ENCODE measurements at places on chromosomes 6 and 20.

DNA sequence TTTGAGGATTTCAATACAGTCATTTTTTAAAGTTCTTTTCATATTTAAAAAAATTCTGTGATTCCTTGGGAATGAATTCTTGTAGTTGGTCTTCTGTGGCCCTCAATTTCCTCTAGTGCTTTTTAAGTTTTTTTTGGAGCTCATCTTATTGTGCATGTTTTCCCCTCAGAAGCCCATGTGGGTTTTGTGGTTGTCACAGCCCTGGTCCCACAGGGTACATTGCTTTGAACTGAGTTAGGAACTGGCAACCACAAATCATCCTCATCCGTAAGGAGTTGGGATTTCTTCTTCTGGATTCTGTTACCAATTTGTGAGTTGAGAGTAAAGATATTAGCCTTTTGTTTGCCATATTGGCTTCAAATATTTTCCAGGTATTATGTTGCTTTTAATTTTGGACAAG, 89.9 kb downstream of the AKAP7 start:
- no peak for DNase-seq

DNA sequence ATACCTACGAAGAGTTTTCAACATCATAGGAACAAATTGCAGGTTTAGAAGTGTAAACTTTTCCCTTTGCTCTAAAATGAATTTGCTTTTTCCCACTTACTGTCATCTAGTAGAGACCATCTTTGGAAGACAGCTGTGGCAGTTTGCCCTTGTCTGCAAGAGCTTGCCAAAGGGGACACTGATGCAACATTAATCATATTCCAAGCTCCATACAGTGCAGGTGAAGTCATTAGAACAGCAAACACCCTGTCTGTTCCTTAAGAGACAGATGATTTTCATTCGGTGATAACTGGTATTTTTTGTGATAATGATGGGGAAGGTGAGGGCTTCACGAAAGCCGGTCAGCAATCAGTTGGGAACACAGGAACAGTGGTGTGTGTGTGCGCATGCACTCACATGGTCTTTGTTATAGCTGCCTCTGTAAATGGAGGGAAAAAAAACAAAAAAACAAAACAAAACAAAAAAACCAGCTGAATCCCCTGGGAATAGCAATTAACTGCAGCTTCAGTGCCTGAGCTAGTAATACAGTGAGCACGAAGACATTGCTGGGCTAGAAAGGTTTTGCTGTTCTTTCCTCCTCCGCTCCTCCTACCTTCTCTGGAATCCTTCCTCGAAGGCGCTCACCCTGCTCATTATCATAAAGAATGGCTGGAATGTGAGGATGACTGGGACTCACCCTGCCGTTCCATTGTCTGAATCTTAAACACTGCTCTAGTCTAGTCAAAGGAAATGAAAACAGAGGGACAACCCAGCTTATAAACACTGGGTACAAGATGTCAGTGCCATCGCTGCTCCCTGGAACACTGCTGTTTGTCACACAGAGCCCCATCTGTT, 35.2 kb upstream of the KIF13A start:
- no peak for DNase-seq

- DNase-seq: no peak
Observed at GRCh38 chr6:26224940-26225847, 138.0 kb downstream of the HFE start.

DNA sequence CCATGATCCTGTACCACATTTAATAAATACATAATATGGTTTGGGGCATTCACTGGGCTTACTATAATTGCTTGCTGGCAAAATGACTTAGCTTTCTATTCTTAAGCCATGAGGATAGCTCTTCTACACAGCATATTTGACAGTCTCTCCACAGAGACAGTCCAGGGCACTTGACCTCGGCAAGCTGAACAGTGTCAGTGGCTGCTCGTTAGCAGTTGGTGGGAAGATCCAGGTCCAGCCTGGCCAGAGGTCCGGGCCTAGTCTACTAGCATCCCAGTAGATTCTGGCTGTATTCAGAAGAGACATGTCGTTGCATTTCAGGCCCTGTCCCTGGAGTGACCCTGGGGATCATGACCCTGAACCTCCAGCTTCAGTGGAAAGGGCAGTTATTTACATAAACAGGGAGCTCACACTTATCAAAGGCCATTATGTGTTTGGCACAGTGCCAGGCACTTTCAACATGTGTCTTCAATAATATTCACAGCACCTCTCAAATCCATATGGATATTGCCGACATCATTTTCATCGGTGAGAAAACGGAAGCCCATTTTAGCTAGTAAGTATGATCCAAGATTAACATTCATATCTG, 139.0 kb downstream of the IMPG1 start:
- no peak for DNase-seq

DNA sequence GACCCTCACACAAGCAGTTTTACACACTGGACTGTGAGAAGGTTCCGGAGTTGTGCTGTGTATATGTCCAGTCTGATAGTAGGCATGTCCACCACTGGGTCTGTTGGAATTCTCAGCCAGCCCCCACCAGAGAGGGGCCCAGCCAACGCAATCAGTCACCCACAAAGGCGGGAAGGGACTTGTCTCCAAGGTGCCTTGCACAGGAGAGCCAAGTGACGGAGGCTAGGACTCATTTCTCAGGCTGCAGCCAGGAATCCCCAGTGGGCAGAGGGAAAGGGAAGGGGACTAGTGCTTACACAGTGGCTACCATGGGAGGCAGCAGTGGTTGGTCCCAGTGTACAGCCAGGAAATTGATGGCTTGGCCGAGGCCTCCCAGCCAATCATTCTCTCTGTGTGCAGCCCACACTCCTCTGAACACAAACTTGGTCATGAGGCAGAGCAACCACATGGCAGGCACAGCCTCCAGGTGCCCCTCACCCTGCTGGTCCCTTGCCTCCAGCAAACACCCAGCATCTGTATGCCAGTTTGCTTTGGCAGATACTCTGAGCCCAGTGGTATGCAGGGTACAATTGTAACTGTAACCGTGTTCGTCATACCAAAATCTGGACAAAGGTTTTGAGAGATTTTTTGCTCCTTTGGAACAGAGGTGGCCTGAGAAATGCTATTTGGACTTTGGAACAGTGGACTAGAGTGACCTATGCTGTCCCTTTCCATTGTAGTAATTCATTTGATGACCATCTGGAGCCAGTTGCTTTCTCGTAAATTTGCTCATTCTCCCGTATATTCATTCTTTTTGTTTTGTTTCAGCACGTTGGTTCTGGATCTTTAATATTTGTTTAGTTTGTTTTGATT, 72.9 kb upstream of the MYL9 start:
- peak; percentile 29 for DNase-seq

- no peak for DNase-seq
Observed at GRCh38 chr20:46139266-46139889, 21.3 kb downstream of the CD40 start.

DNA sequence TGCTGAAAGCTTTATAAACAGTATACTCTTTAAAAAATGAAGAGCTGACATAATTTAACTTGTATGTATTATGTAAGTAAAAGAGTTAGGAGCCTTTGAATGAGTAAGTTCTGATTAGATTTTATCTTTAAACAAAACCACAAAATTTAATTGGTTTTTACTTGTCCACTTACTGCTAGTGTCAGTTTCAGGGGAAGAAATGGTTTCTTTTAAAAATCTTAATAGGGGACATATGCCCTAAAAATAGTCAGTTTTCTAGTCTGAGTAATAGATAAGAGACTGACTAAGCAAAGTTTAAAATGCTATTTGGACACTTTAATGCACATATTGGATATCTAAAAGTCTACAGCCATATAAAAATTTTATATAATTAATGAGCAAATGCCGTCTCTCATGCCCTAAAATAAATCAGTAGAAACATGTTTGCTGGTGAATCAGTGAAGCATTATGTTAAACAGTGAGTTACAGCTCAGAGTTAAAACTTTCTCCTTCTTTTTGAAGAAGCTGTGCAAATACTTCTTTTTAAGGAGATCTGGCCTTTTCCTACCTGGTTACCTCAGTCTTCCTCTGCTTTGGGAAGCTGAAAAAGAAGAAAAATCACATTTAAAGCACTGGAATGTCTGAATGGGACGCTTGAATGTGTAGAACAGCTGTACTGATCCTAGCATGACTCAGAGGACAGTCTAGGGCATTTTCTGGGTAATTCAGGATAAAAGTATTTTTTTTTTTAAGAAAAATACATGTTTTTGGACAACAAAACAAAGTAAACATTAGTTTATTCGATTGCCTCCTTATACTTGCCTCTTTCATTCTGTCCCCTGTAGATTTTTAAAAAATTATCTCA, 55.3 kb downstream of the CDH26 start:
- no peak for DNase-seq

- DNase-seq: no peak
Observed at GRCh38 chr6:90413867-90414266, 117.2 kb upstream of the BACH2 start.

- DNase-seq: no peak
Observed at GRCh38 chr6:71209206-71209605, 79.4 kb upstream of the OGFRL1 start.

DNA sequence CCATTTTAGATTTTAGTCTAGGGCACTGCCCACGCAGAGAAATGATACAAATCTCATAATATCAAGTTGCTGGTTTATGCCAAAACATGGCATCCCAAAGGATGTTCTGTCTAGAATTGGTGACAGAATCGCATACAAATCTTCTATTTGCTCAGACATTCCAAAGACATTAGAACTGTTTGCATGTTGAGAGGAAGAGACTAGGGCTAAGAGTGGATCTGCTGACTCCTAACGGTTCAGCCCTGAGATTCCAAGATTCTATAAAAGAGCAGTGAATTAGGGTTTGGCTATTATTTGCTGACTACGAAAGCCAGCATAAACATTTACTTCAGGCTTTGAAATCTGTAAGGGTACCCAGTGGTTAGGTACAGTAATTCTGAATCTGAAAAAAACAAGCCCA, 3.6 kb downstream of the EPB41L2 start:
- DNase-seq: no peak

GRCh38 chr20:8431538-8432434, 299.7 kb downstream of the PLCB1 start:
- no peak for DNase-seq

GRCh38 chr20:23165307-23165750, 79.2 kb upstream of the CD93 start:
- no peak for DNase-seq

Data from anterior cingulate cortex (tissue), 58 donors.